ENCODE measurements at places on chromosomes 11 and 22. TPM values are rescaled to one million over a fixed set of nuclear protein-coding genes. Genes with fewer than 3 reads are reported as not detected.

LRRC10B gene
- total RNA-seq, result 40.2 TPM

RHOG gene
- 17.4 TPM for total RNA-seq

CARD10 gene
- total RNA-seq, result 30.9 TPM

CABP4 gene
- total RNA-seq, result 1.2 TPM

APLP2 gene
- 83.1 TPM for total RNA-seq

PGA5 gene
- not detected for total RNA-seq

OR4D6 gene
- total RNA-seq, result not detected

CRYBB1 gene
- 0.30 TPM for total RNA-seq

CLP1 gene
- total RNA-seq, result 26.5 TPM

KDM4D gene
- 1.9 TPM for total RNA-seq

KCNJ1 gene
- not detected for total RNA-seq

ST3GAL4 gene
- total RNA-seq, result 37.3 TPM

PRODH gene
- total RNA-seq, result 0.13 TPM

C1QTNF4 gene
- not detected for total RNA-seq

RBM14 gene
- total RNA-seq, result 70.5 TPM

CRYBA4 gene
- not detected for total RNA-seq

PRG3 gene
- not detected for total RNA-seq

LRRN4CL gene
- 0.55 TPM for total RNA-seq

RIMBP3C gene
- 0.28 TPM for total RNA-seq

APOA1 gene
- not detected for total RNA-seq

BDNF gene
- 0.20 TPM for total RNA-seq

JHY gene
- not detected for total RNA-seq

MYOD1 gene
- total RNA-seq, result 679 TPM

ANO9 gene
- 0.73 TPM for total RNA-seq

ART1 gene
- total RNA-seq, result not detected

HIC2 gene
- 20.8 TPM for total RNA-seq

TUB gene
- 18.9 TPM for total RNA-seq

FAM83F gene
- total RNA-seq, result not detected

CHRM1 gene
- total RNA-seq, result not detected

MFRP gene
- total RNA-seq, result not detected

OR51E2 gene
- not detected for total RNA-seq

VPS26B gene
- total RNA-seq, result 38.2 TPM

TMEM45B gene
- total RNA-seq, result not detected

OR51I1 gene
- total RNA-seq, result not detected

RTN3 gene
- total RNA-seq, result 63.8 TPM

ANGPTL5 gene
- not detected for total RNA-seq

MEI1 gene
- not detected for total RNA-seq

CCDC73 gene
- 0.02 TPM for total RNA-seq

TSGA10IP gene
- total RNA-seq, result not detected

PDXP gene
- 48.3 TPM for total RNA-seq

CEND1 gene
- 1.5 TPM for total RNA-seq

LZTR1 gene
- total RNA-seq, result 24.5 TPM

MOGAT2 gene
- total RNA-seq, result not detected

C11orf97 gene
- total RNA-seq, result not detected

Data from SJCRH30 (cell line).